ENCODE measurements at places on chromosomes 1 and 21.

DNA sequence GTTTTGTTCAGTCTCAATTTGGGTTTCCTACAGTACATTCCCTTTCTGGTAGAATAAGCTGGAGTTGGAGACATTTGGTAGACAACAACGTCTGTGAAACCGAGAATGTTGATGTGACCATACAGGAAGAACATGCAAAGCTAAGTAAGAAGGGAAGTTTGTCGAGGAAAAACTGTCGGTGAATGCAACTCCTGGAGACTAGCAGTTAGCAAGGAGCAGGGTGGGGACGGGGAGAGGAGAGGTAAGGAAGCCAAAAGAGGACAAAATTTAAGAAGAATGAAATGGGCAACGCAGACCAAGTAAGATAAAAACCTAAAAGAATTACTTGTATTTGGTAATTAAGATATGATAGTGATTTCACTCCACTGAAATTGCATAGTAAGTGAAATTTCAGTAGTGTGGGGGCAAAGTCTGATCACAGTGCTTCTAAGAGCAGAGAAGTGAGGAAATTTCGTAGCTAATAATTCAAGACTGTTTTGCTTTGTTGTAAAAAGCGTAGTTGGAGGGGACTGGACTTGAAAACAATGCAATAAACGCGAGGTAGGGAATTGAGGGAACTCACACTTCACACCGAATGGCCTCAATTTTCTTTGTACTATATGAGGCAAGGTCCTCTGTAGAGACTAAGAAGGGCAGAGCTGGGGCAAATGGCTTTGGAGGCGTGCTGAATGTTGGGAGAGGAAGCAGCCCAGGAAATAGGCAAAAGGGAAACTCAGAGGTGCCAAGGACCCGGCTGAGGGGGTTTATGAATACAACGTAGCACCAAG is 787 bp upstream of the GIPC2 start:
- DNase-seq = no peak

- DNase-seq = no peak
Measured at GRCh38 chr21:44394733-44395132, 41.3 kb downstream of the TRPM2 start.

DNA sequence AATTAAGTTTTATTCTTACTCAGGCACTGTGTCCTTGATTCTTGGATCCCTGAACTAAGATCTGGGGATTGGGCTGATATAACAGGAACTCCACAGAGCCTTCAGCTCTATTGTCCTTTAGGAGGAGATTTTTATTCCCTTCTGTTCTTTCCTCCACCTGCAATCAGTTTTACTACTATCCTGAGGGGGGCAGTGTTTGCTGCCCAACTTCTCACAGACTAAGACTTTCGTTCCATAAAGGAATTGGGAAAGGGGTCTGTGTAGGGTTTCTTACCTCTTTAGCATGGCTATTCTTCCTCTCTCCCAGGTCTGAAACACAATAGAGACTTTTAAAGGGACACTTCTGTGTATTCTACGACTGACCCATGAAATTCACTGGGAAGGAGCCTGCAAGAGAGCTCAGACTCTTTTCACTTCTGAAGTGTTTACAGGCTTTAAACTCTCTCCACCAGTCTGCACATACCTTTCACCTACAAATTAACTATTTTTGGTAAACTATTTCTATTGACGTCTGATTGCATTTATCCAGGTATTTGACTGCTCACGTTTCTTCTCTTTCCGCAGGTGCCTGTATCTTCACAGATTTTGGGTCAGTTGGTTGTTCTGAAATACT is 103.3 kb upstream of the DEPDC1 start:
- DNase-seq = peak; percentile 8

- no peak for DNase-seq
Measured at GRCh38 chr1:189597083-189597482, 880.6 kb downstream of the BRINP3 start.

DNA sequence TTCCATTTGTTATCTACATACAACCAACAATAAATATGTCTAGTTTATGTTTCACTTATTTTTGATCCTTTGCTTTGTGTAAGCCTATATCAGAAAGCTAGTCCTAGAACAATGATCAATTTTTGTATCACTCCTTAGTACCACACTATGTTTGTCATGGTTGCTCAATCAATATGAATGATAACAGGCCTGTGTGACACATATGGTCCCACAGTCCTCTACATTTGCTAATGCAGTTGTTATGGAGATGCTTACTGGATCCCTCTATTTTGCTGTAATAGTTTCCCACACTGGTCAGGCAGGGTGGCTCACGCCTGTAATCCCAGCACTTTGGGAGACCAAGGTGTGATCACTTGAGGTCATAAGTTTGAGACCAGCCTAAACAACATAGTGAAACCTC is 59.1 kb downstream of the ERO1B start:
- DNase-seq = no peak

DNA sequence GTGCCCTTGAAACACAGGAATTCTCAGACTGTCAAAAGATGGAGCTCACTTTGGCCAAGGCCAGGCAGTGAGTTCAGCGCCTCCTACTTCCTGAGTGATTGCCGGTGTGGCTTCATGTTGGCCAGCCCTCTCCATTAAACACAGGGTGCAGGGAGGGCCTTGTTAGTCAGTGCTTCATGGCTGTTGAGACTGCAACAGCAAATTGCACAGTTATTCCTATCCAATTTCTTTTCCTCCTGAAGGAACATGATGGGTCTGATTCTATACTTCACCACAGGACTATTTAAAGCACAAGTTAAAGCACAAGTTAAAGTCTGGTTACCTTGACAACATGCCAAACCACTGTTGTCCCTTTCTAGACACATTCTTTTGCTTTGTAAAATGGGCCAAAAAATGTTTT is 156.6 kb downstream of the SIPA1L2 start:
- DNase-seq = peak; percentile 16

DNA sequence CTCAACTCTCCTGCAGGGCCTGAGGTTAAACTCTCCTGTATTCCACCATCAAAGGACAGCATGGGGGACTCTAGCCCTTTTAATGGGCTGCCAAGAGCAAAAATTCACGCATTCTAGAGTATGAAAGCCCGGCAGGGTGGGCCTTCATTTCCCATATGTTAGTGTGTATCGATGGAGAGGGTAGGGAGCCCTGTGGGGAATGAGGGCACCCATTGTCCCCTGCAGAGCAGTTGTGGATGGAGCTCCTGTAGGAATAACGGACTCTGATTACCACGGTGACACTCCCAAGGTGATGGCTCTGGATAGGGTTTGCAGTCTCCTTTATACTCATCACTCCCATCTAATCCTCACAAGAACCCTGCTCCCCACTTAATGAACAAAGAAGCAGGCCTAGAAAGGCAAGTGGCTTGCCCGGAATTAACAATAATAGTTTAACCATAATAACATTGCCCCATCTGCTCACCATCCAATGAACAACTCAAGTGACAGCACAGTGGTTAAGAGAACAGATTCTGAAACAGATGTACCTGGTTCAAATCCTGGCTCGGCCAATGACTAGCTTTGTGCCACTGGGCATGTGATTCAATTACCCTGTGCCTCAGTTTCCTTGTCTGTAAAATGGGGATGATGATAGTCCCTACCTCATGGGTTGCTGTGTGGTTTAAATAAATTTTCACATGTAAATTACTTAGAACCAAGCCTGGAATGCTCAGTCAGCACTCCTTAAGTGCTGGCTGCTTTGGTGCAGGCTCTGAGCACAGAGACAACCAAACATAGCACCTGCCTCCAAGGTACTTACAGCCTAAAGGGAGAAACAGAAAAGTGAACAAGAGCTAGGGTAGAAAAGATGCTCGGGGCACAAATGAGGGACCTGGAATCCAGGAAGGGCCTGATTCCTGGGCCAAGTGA is 29.0 kb downstream of the HIVEP3 start:
- no peak for DNase-seq

- DNase-seq = no peak
Measured at GRCh38 chr1:175147569-175147968, 45.0 kb downstream of the KIAA0040 start.

DNA sequence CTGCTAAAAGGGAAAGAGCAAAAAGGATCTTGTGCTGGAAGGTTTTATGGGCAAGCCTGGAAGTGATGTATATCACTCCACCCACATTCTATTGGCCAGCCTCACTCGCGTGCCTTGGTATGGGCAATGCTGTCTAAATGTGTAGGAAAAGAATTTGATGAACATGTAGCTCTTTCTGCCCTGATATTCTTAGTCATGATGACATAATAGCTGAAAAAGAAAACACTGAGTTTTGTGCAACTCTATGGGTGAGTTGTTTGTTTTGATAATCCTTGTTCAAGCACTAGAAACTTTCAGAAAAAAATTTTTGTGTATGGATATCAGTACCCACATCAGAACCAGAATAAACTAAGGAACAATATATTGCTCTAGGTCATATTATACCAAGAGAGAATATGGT is 231.5 kb upstream of the ST6GALNAC5 start:
- no peak for DNase-seq

DNA sequence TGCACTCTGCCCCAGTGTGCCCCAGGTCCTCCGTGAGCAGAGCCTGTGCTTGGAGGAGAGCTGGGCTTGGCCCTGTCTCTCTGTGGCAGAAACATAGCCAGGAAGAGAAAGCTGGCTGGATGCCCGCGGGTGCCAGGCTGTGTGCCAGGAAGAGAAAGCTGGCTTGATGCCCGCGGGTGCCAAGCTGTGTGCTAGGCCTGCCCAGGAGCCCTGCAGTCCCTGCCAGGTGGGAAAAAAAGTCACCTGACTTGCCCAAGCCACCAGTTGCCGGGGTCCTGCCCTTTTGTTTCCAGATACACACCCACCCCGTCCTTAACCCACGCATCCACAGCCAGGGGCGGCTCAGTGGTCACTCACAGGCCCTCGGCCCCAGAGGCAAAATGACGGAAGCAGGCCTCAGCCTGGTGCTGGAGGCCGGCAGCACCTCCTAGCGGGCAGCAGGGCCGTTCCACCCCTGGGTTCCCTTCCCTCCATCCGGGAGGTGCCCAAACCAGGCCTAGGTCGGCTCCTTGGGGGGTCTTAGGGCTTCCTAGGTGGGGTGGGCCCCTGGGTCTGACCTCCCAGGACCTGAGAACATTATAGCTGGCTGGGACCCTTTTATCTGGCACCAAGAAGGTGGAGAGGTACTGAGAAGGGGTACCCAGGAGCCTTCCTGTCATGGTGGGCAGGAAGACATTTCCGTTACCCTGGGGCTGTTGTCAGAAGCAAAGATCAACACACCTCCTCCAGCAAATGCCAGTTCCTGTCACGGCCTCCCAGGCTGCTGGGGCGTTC is 9.1 kb downstream of the ITGB2 start:
- no peak for DNase-seq

GRCh38 chr1:48917901-48918603 is 141.4 kb upstream of the BEND5 start:
- no peak for DNase-seq

DNA sequence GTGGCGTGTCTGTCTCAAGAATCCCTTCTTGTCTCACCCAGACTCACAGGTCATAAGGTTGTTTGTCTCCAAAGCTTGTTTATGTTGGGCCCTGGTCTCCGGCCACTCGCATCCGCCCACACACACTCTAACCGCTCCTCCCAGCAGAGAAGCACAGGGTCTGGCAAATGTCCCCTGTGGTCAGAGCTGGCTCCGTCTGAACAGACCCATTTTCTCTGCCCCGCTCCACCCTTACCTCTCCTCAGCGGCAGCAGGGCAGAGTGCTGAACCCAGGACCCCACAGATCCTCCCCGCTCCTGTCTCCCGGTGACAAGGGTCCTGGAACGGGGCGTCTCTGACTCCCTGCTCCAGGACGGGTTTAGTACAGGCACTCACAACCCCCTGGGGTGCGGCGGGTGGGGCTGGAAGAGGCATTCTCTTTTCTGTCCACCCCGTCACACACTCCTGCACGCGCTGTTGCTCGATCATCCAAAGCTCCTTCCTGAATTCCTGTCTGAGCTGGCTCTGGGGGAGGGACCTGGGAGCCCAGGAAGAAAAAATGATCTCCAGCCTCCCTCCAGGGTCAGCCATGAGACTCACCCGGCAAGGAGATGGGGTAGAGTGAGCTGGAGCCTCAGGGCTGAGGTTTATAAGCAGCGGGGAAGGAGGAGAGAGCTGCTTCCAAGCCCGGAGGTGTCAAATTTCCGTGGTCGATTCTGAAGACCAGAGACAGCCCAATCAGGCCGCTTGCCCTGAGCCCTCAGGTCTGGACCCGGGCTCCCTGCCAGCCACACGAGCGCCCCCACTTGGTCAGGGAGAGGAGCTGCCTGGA is at the start of gene S100A13:
Gene S100A13, minus strand, starts transcription at position 602 of the 811 bp plus-strand sequence. CDS start 1,033 bp downstream, outside the sequence.
- peak; percentile 89 for DNase-seq

GRCh38 chr21:31752352-31752751 is 20.4 kb upstream of the SCAF4 start:
- peak; percentile 24 for DNase-seq

- DNase-seq = no peak
Measured at GRCh38 chr1:98112626-98113025, 191.8 kb upstream of the DPYD start.

GRCh38 chr1:59176471-59176870 is 120.4 kb upstream of the FGGY start:
- DNase-seq = no peak

DNA sequence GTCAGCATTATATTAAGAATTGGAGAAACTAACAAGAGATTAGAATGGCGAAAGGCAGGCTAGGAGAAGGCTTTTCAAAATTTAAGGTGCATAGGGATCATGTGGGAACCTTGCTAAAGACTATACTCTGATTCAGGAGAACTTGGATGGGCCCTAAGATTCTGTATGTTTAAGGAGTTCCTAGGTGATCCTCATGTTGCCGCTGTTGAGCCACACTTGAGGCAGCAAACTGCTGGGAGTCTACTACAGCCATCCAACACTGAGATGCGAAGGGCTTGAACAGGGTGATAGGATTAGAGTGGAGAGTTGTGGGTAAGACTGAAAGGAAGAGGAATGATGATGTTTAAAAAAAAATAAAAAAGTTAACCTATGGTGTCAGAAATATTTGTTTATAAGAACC is 1013.2 kb downstream of the MRPL39 start:
- no peak for DNase-seq

GRCh38 chr1:1678581-1679380 is 13.8 kb downstream of the SLC35E2B start:
- no peak for DNase-seq

DNA sequence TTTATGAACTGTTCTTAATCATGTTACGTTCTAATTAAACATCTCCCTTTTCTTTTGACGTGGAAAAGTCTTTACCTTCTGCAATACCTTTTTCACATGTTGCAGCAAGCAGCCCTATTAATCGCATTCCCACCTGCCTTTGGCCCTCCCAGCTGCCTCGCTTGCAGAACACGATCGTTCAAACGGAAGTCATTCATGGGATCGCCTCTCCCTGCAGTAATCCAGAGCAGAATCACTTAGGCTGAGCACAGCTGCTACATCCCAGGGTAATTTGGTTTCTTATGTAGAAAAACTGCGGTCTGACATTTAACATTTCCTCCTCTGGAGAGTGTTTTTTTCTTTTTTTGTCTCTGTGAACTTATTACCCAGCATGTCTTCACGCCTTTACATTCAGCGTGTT is 206.3 kb downstream of the KIF26B start:
- DNase-seq = no peak

DNA sequence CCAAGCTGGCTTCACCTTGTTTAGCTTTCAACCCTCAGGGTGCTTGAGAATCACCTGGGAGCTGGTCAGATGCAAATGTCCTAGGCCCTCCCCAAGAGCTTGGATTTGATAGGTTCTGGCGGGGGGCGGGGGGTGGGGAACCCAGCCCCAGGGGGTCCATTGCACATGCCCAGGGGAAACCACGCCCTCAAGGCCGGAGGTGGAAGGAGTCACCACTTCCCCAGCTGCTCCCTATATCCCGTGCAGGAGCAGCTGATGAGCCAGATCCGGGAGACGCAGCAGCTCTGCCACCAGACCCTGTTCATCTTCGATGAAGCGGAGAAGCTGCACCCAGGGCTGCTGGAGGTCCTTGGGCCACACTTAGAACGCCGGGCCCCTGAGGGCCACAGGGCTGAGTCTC is 5.8 kb downstream of the TOR3A start:
- no peak for DNase-seq
